ENCODE measurements at places on chromosomes 13 and 19.

DNA sequence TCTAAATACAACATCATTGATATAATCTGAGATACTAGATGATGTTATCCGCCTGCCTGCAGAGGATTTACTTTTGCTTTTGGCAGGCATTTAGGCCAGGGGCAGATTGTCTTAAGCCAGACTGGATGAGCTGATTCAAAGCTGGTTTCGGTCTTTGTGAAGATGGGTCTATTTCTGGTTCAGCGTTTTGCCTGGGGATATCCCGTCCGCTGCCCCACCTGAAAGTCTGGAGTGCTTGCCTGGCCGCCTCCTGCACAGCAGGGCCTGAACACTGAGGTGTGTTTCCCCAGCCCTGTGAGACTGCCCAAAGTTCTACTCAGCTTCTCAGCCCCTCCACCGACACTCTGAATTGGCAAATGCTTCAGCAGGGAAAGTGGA is 149.7 kb downstream of the KATNAL1 start:
- ATAC-seq, result peak; percentile 49

DNA sequence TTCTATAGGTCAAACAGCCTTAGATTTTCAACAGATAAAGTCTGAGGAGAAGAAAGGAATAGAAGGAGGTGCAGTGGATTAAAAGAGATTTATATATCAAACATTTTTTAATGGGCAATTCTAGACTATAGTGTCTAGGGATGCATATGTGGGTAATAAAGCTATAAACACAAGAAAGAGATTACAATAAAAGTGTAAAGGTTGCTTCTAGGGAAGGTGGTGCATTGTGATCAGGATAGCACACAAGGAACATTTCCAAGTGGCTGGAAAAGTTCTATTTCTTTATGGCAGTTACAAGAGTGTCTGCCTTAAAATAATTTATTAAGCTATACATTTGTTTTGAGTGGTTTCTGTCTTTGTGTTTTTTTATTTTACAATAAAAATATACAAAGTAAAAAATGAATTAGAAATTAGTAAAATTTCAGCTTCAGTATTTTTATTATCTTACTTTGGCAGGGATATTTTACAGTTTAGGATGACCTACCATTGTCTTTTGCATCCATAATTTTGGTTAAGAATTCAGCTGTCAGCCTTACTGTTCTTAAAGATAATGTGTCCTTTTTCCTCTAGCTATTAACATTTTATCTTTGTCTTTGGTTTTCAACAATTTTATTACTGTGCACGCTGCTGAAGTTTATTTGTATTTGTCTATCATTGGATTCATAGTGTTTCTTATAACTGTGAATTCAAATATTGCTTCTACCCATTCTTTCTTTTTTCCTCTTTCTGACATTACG is 221.8 kb downstream of the LACC1 start:
- no peak for ATAC-seq

DNA sequence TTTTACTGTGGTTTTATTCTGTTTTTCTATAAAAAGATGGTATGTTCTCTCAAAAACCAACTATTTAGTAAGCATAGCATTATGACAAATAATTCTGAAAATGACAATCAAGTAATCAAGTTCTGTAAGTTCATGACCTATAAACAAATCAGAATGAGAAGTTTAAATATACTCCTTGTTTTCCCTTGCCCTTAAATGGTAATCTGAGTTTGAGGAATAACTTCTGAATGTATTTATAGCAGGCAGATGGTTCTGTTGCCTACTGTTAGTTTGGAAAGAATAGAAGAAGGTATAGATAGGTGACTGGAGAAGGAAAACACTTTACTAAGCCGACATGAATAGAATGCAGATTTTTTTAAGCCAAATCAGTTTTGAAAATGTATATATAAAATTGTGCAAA is 63.9 kb downstream of the POSTN start:
- no peak for ATAC-seq

GRCh38 chr19:36245210-36246005 is 30.5 kb downstream of the ZNF146 start:
- no peak for ATAC-seq

DNA sequence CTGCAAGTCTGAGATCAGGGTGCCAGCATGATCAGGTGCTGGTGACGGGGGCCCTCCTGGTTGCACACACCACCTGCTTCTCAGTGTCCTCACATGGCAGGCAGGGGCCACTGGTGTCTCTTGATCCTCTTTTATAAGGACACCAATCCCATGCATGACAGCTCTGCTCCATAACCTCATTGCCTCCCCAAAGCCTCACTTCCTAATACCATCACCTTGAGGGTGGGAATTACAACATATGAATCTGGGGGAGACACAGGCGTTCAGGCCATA is 15.0 kb upstream of the MIER2 start:
- ATAC-seq, result no peak

DNA sequence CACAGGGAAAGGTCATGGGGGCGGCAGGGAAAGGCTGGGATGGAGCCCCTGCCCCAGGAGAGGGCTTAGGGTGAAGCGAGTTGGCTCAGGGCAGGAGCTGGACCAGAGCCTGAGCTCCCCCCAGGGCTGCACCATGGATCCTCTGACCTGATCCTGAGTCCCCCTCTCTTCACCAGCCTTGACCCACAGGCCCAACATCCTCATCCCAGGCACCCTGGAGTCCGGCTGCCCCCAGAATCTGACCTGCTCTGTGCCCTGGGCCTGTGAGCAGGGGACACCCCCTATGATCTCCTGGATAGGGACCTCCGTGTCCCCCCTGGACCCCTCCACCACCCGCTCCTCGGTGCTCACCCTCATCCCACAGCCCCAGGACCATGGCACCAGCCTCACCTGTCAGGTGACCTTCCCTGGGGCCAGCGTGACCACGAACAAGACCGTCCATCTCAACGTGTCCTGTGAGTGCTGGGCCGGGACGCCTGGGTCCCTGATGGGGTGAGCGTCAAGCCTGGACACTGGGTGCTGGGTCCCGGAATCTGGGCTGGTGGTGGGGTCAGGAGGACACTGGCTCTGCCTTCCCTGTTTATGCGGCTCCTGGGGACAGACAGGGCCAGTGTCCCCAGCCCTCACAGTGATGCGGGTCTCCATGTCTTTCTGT is 842 bp downstream of the SIGLEC9 start:
- ATAC-seq, result no peak

DNA sequence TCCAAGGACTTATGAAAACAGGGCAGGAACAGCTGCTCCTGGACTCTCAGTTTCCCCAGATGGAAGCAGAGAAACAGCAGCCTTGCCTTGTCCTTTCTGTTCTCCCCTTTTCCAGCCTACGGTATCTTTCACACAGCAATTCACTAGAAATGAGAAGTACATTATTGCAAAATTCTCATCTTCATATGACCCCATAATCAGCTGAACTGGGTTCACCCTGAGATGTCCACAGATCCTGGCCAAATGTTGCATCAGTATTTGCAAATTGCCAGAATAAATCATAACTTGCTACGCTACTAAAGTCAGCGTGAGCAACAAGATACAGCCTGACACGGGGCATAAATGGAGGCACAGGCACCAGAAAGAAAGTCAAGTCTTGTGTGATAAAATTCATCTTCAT is 16.1 kb downstream of the VSTM1 start:
- ATAC-seq, result no peak

- no peak for ATAC-seq
These were observed 2.8 kb downstream of the ZNF20 start for GRCh38 chr19:12137221-12137940.

DNA sequence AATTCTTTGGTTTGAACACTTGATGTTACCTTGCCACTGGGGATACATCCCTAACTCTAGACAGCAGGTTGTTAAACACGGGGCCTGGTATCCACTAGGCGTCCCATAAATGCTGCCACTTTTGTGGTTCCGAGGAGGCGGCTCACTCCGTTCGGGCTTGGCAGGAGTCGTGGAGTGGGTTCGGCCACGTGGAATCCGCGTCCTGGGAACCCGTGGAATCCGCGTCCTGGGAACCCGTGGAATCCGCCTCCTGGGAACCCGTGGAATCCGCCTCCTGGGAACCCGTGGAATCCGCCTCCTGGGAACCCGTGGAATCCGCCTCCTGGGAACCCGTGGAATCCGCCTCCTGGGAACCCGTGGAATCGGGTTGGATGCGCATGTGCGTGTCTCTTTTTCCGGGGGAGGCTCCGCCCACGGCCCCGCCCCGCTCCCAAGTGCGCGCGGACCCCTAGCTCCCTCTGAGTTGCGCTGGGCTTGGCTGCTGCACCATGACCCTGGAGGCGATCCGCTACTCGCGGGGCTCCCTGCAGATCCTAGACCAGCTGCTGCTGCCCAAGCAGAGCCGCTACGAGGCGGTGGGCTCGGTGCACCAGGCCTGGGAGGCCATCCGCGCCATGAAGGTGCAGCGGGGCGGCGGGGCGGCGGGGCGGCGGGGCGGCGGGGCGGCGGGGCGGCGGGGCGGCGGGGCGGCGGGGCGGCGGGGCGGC is at the start of gene MRI1:
Gene MRI1 (plus strand): TSS at position 422 of the 707 bp plus-strand sequence. CDS start 67 bp downstream, at position 489.
- peak; percentile 83 for ATAC-seq

DNA sequence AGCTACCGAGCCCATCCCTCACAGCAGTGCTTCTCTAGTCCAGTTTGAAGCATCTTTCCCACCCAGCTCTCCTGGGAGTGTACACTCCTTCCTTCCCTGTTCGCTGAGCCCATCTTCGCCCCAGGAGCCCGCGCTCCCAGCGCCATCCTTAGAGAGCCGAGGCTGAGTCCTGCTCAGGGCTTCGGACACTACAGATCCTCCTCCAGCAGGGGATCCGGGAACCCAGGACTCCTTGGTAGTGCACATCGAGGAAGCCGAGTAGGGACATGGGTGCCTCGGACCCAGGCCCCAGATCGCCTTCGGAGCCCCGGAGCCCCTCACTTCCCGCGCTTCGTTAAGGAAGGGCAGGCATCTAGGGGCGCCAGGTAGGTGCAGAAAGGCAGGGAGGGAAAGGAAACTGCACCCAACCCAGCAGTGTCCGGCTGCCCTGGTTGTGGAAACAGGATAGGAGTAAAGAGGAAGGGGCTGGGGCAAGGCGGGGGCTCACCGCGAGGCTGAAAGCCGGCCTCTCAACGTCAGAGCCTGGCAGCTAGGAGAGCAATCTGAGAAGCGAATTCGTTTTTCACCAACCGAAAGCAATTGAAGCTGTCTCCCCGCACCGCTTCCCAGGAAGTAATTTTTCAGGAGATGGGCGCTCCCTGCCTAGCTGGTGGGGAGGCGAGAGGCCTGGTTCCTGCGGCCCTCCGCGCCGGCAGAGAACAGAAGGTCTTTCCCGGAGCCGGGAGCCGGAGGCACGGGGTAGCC is 1.0 kb downstream of the PDX1 start:
- no peak for ATAC-seq

DNA sequence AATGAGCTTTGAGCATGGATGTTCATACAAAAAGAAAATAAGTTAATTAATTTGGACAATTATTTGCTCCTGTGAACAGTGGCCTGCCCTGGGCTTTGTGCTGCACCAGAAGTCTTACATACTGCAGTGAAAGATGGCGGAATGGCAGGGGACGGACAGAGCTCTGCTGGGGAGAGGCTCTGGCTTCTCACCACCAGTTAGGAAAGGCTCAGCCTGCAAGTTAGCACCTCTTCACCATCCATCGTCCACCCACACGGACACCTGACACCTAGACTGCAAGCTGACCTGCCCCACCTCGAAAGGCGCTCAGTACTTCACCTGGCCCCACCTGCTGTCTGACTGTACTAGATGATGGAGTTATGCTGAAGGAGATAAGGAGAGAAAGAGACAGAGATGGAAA is 203.9 kb upstream of the IRS2 start:
- no peak for ATAC-seq

- no peak for ATAC-seq
These were observed 13.6 kb downstream of the CSNK1G2 start for GRCh38 chr19:1954532-1954933.

DNA sequence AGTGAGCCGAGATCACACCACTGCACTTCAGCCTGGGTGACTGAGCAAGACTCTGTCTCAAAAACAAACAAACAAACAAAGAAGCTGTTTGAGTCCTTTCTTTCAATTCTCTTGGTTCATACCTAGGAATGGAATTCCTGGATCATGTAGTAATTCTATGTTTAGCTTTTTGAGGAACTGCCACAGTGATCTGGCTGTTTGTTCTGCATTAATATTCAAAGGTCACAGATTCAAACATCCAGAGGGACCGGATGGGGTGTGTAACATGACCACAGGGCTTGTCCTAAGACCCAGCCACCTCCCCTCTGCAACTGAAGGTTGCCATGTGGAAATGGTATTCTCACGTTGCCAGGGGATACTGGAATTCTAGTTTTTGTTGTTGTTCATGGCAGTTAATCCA is 10.2 kb downstream of the COLGALT1 start:
- no peak for ATAC-seq

- no peak for ATAC-seq
These were observed 149.8 kb upstream of the SLITRK1 start for GRCh38 chr13:84032116-84032515.

- ATAC-seq, result no peak
These were observed 360.9 kb downstream of the PCDH17 start for GRCh38 chr13:57992416-57992815.

DNA sequence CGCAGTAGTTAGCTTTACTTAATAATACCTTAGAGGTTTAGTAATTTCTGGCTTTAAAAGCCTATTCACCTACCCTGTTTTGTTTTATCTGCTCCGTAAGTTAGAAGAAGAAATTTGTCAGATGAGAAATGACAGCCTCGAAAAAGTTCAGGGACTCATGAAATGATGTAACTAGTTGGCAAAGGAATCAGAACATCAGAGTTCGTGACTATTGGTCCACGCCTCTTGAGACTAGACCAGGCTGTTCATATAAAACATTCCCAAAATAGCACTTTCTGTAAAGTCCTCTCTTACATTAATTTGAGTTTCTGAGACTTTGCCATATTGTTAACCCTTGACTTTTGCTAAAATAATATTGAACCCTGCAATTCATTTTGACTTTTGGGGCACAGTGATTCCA is 92.0 kb downstream of the HS6ST3 start:
- no peak for ATAC-seq

DNA sequence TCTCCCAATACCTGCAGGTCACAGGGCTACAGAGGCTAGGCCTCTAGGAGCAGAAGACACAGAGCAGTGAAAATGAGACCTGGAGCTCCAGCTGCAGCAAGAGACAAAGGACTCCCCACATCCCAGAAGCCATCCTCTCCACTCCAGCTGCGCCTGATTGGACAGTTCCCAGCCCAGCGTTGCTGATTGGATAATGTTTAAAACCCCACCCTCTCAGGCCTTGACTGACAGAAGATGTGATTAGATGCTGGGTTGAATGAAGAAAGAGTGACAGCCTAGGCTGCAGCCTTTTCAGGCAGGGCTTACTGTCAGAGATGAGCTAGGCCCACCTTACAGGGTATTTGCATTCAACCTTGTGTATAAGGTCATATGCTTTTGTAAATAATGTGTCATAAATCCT is 59.4 kb downstream of the ZNF708 start:
- no peak for ATAC-seq

- ATAC-seq, result no peak
These were observed 32.8 kb downstream of the ATP11A start for GRCh38 chr13:112722433-112723263.

- no peak for ATAC-seq
These were observed 5.1 kb downstream of the ZNF599 start for GRCh38 chr19:34767951-34768350.

- ATAC-seq, result no peak
These were observed 930 bp downstream of the ZNF136 start for GRCh38 chr19:12163826-12164225.

- ATAC-seq, result no peak
These were observed 225.3 kb downstream of the NHLRC3 start for GRCh38 chr13:39263531-39263930.

Measured in stimulated activated memory B cell treated with anti-CD40 and anti-IgM and Interleukin-4, amounts not matched to agents 10 μg/mL and 1 μg/mL and 100 μg/mL, for 72 hours (primary cell).